Stimulated activated CD8-positive, alpha-beta memory T cell treated with anti-CD3 and anti-CD28 coated beads, Interleukin-4, amount 100 ng/mL, for 1 hour (primary cell): ENCODE measurements at places on chromosomes 2 and 18.

GRCh38 chr2:84449055-84449454 is 10.0 kb downstream of the SUCLG1 start:
- DNase-seq = no peak

DNA sequence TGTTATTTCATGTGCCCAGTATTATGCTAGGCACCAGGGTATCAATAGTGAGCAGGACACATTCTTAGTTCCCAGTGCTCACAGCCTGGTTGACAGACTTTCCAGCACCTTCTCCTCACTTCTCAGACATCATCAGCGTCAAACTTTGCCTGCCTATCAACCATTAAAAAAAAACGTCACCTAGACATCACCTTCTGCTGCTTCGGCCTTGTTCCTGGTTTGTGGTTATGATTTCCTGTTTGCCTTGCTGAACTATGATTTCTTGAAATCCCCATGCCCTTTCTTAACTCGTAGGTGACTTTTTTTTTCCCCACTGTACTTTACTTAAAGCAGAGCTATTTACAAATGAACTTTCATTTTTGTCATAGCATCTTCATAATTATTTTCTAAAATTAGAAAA is 60.4 kb upstream of the NABP1 start:
- DNase-seq = no peak

DNA sequence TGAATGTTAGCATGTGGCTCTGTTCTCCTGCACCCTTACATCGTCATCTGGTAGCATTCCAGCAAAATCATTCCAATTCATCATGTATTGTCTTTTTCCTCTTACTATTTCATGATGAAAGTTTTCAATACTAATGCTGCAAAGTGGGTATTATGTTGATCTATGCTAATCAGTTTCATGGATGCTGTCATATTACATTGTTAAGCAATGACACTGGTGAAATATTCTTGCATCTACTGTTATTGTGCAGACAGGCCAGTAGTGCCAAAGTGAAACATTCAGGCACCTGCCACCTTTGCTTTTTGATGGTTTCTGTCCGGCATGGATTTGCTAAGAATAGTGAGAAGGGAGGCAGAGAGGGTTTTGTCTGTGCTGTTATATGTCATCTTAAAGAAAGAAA is 76.1 kb upstream of the SMIM21 start:
- DNase-seq = no peak

DNA sequence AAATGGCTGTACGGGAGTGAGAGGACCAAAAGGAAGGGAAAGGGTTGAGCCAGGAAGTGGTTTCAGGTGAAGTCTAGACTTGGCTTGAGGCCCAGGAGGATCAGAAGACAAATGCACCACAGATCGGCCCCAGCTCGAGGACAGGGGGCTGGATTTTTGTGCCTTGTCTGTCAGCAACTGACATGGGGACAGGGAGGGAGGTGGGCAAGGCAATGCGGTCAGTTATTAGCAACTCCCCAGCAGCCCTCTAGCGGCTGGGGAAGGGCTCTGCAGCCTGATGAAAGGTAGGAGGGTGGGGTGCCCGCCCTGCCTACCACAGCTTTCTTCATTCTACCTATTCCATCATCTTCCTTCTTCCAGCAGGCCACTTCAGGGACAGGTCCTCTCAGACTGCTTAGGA is 50.0 kb downstream of the CPO start:
- DNase-seq = no peak

DNA sequence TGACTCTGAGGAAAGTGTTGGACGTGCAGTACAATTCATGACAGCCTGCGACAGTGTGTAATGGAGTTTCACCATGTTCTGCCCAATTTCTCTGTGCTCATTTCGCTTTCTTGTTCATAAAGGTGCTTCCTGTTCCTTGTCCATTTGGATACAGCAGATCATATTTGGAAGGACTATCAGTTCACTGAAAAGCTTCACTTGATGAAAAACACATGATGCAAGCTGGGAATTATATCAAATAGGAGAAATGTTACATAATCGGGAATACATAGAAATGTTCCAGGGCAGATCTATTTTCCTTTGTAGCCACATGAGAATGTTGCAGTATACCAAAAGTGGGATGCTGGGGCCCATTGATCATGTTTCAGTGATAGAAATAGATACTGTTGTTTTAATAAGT is 266.3 kb upstream of the SLC14A2 start:
- DNase-seq = no peak

DNA sequence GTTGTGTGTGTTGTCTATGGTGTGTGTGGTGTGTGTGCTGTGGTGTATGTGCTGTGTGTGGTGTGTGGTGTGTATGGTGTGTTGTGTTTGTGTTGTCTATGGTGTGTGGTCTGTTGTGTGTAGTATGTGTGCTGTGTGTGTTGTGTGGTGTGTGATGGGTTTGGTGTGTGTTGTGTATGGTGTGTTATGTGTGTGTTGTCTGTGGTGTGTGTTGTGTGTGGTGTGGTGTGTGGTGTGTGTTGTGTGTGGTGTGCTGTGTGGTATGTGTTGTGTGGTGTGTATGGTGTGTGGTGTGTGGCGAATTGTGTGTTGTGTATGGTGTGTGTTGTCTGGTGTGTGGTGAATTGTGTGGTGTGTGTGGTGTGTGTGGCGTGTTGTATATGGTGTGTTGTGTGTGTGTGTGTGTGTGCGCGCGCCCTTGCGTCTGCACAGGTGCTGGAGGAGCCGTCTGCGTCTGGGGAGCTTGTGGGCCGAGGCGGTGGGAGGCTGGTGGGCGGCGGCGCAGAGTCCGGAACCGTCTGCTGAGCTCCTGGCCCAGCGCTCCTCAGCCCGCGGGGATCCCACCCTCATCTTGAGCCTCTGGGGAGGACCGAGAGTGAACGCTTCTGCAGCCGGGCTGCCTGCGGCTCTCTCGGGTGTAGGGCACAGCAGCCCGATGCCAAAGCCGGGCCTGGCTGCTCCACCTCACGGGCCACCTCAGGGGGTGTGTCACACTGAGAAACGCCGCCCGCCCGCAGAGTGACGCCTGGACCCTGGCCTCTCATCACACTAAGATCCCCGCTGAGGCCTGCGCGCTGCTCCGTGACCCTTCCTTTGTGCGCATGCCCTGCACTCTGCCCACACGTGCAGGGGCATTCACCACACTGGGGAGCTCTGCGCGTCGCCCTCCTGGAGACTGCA is 8.8 kb upstream of the ADI1 start:
- no peak for DNase-seq

DNA sequence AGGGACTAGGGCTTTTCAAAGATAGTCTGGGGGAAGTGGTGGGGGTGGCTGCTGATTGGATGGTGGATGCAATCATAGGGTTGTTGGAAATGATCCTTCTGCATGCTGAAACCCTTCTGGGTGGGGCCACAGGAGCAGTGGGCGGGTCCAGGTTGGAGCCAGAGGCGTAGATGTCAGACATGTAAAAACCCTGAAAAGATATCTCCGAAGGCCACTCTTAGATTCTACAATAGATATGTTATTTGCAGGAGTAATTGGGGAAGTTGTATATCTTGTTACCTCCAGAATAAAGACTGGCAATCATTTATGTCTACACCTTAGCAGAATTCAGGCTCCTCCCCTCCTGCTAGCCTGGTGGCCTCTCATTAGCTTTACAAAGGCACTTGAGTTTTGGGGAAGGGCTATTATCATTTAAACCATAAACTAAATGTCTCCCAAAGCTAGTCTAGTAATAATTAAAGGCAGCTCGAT is 8.2 kb upstream of the FAM98A start:
- DNase-seq = no peak

DNA sequence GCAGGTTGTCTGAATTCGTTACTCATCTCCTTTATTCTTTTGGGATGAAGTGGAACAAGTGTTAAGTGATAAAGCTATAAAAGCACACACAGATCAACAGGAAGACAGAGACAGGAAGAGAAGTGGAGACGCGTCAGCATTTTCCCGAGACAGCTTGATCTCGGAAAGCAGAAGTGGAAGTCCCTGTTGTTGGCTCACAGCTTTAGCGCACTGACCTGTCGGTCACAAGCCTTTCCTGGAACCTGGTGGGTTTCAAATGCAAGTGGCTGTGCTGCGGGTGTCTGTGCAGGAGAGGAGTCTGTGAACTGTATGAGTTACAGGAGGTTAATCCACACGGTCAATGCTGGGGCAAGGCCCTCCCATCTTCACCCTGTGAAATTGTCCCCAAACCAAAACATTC is 116.6 kb upstream of the PELI1 start:
- DNase-seq = no peak

GRCh38 chr2:127096718-127097470 is 10.1 kb downstream of the BIN1 start:
- no peak for DNase-seq

DNA sequence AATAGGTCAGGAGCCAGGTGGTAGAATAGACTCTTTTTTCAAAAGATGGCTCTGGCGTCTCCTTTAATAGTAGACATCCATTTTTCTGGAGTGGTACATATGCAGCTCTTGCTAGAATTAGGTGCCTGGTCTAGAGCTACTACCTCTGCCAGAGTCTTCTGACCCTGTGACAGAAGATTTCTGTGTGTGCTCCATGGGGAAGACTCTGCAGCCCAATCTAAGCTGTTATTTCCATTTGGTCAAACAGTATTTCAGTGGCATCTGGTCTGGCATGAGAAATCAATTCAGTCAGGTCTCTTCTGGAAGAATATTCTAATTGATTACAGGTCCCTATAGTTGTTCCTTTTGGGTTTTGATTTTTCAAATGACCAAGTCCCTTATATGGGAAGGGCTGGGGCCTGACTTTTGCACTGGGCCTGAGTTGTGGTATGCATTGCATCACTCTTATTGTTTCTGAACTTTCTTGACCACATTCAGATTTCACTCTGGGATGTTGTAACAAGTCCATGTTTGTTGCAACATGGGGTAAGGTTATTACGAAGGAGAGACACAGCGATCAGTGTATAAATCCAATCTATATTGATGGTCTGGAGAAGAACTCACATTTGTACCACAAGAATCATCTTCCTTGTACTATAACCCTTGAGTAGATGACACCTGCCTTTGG is 12.1 kb downstream of the MXD1 start:
- DNase-seq = no peak

DNA sequence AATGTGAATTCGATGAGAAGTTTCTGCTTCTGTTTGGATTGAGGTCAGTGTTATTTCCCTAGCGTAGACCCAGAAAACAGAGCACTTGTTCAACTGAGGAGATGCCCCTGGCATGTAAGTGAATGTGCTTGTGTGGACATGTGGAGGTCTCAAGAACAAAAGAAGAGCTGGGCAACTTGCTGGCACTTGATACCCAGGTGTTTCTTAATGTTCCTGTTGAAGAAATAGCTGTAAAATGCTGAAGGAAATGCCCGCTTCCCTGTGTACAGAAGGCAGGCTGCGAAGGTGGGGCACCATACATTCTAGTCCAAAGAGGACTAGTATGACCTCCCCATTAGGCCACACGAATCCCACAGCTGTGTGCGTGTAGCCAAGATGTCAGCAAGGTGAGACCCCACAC is 9.8 kb upstream of the LBH start:
- no peak for DNase-seq

- DNase-seq = no peak
Observed at GRCh38 chr2:47512581-47513083, 109.7 kb downstream of the MSH2 start.

- no peak for DNase-seq
Observed at GRCh38 chr2:241795021-241795999, 13.7 kb upstream of the NEU4 start.

- DNase-seq = no peak
Observed at GRCh38 chr2:145464866-145465265, 944.9 kb upstream of the ZEB2 start.

GRCh38 chr2:172220121-172220520 is 117.4 kb upstream of the DLX2 start:
- no peak for DNase-seq

GRCh38 chr2:10306901-10307463 is 4.3 kb downstream of the HPCAL1 start:
- no peak for DNase-seq

DNA sequence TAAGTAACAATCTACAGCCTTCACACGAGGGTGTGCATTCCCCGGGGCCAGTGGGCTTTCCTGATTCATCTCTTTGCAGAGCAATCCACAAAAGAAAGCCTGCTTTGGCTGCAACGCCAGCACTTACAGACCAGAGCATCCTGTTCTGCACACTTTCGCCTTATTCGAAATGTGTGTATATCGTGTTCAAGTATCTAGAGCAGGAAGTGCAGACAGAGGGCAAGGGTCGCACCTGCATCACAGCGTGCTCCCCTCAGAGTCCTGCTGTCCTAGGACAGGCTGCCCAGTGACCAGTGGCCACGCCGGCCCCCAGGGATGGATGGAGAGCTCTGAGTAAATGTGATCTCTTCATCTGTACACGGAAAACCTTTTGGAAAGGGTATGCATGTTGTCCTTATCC is 264.3 kb downstream of the ZNF516 start:
- DNase-seq = no peak

DNA sequence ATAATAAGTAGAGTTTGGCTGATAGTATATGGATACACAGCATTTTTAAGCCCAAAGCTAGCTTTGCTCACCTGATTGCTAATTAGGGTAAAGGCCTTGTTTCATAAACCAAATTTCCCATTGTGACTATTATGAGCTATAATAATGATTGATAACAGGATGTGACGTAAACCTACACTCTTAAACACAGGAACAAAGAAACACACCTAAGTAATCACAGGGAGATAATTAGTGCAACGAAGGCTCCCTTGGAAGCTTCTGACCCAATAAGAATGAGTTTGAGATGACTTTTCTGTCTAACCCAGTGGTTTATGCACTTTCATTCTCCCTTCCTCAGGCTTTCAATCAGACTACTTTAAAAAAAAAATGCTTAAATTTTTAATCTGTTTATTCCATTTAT is 683.2 kb downstream of the SATB2 start:
- DNase-seq = no peak

DNA sequence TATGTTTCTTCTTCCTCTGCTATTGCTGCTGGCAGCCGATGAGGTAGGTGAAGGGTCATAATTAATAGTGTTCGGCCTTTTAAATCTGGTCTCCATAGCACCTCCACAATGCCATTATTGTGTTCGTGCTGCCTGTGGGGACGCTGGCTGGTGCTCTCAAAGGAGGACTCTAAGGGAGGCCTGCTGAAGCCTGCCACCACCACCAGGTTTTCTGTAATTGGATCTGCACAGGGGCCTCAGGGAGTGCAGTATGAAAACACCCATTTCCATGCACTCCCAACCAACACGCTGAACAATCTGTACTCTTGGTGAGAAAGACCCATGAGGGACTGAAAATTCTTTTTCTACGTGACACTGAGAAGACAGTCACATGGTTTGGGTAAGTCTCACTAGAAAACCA is 17.6 kb upstream of the CLIP4 start:
- DNase-seq = no peak

DNA sequence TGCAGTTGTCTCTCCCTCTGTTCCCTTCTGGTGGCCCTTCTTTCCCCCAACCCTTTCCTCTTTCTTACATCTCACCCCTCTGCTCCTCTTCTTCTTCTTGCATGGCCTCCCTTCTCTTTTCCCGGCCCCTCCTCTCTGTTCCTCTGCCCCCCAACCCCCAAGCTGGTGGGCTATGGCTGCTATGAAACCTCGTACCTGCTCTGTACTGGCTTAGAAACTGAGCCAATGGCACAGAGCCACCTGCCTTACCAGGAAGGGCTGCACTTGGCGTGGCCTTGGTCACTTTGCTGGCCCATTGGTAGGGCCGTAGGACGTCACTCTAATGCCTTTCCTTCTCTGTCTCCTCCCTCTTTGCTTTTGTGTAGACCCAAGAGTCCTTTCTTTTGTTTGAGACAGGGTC is 78.9 kb downstream of the LRRFIP1 start:
- no peak for DNase-seq
